CD4-positive, alpha-beta T cell treated with Interleukin-17A for 4 hours (primary cell): ENCODE measurements at places on chromosomes 3 and 15.

DNA sequence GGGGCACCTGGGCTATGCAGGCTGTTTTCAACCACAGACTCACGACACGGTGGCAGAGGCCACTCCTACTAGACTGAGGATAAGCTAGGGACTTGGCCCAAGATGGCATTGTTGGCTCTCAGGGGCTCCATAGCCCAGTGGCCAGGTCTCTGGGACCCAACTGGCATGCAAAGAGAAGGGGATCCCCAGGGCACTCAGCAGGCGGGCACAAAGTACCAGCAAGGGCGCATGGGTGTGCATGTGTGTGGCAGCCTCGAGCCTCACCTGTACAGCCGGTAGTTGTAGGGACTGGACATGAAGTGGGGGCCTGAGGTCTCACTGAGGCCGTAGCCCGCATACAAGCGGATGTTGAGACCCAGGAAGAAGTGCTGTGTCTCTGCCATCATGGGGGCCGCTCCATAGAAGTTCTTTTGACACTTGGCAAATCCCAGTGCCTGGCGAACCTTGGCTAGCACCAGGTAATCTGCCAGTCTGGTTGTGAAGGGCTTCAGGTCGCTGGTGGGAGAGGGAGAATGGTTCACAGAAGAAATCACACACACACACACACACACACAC, 30.2 kb downstream of the IDH3A start:
- no peak for DNase-seq

DNA sequence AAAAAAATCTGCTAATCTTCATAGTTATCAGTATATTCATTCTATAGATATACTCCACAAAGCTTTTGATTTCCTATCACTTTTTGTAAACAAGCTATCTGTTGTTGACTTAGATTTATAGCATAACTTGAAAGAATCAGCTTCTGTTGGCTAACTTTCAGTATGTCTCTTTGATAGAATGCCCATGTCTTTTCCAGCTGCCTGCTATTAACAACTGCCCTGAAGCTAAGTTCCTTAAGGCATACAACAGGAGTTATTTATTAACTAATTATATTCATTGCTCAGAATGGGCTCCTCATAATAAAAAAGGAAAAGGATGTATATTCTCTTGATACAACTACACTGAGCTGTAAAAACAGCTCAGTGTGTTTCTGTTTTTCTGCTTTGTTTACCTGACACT, 293.9 kb downstream of the TUSC7 start:
- no peak for DNase-seq

- DNase-seq, result no peak
These were observed 9.6 kb upstream of the ANXA2 start for GRCh38 chr15:60407415-60407805.

GRCh38 chr3:152349392-152349791, 80.7 kb downstream of the MBNL1 start:
- no peak for DNase-seq

GRCh38 chr3:53803124-53803815, 42.9 kb downstream of the CHDH start:
- DNase-seq, result no peak

GRCh38 chr3:48553886-48554845, 2.4 kb downstream of the PFKFB4 start:
- no peak for DNase-seq

DNA sequence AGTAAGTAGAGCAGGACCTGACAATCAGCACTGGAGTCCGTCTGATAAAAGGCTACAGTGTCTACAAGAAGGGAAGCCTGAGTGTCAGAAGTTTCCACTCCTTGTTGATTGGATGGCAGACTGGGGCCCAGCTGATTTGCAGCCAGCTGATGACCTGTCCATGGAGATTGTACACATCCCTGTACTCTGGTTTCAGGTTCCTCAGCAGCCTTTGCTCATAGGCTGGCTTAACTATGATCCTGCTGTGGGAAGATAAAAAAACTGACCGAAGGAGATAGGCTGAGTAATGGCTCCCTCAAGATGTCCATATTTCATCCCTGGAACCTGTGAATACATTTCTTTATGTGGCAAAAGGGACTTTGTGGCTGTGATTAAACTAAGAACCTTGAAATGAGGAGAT, 11.7 kb upstream of the LACTB start:
- no peak for DNase-seq

DNA sequence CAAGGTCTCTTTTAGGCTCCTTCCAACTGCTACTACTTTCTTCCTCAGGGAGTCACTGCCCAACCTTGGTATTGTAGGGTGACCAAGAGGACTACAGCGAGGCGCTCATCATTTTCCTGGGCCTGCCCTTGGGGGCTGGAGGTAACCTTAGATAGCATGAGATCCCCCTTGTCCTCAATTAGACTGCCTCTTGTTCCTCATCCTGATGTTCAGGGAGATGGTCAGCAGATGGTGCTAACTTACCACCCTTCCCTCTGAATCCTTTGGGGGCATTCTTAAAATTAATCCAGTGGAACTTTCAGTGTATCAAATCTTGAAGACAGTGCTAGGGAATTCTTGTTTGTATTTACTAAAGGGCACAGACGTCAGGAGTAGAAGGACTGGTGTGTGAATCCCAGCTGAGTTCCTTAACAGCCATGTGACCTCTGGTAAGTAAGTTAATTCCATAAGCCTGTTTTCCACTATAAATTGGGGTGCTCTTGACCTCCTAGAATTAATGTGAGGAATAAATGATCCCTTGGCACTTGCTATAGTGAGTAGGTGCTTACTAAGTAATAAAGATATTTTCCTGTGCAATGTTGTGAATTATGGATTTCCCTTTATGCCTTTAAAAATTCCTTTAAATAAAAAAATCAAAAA, 4.1 kb upstream of the CLPX start:
- DNase-seq, result peak; percentile 10

- no peak for DNase-seq
These were observed 38.8 kb upstream of the PCSK6 start for GRCh38 chr15:101528108-101528916.
